ENCODE measurements at places on chromosomes 4 and X. TPM values are rescaled to one million over a fixed set of nuclear protein-coding genes. Genes with fewer than 3 reads are reported as not detected.

DNA sequence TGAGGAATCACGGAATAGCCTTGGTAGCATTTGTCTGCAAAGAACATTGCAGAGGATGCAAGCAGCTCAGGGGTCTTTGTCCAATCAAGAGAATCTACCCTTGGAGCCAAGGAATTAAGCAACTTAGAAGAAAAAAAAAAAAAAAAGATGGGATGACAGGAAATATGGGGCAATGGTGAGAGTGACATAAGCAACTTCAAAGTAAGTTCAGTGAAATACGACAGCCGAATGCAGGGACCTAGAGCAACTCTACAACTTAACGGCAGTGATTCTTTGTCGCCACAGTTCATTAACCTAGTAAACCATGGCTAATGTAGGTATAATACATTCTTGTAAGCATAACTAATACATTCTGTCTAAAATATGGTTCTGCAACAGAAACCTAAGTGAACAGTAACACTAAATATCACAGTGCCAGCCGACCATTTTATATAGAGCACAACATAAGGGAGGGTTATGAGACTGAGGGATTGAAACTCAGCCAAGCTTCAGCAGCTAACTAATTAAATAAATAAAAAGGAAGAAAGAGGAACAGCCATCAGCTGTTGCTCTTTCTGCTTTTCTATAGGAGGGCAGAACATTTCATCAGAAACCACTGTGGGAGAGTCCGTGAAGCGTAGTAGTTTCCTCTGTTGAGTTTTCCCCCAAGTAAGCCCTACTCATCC is 74.7 kb downstream of the PPARGC1A start:
- no peak for DNase-seq

BTC gene
- 3.6 TPM for total RNA-seq

- DNase-seq = no peak
Observed at GRCh38 chr4:158817562-158818296, 48.9 kb downstream of the FNIP2 start.

F8A2 gene
- total RNA-seq = 7.6 TPM

SSX2B gene
- not detected for total RNA-seq

Data from body of pancreas (tissue), 4 donors.